ENCODE measurements at places on chromosomes 7 and 10.

DNA sequence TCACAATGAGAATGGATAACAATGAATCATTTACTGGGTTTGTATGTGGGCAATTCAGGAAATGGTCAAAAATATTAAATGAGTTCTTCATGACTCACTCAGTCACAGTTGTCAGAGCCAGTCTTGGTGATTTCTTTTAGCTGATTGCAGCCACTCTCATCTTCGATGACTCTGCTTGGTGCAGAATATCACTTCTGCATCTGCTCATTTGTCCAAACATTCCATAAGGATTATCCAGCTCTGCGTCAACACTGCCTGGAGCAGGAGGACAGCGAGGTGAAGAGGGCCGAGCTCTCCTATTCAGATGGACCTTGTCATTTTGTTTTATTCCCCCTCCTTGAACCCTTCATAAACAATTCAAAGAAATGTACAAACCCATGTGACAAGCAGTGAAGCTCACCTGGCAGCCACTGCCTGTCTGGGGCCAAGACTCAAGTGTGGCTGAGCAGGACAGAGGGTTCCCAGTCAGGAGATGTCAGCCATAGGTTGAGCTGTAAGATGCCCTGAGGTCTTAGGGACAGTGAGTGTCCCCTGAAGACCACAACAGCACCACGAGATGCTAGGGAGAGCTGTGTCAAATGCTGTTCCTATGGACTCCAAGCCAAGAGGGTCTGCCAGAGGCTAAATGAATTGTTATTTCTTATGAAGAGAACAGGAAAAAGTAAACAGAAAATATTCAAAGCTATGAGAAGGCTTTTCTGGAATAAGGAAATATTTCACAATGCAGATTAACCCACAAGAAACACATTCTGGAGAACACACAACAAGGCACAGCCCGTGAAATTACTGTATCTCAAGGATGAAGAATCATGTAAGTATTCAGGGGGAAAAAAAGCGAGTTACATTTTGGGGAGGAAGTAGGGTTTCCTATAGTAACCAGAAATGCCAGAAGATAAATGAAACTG is 33.1 kb upstream of the EGFR start:
- DNase-seq: peak; percentile 65

- DNase-seq: peak; percentile 92
Measured at GRCh38 chr7:101308245-101309085, 13.1 kb downstream of the IFT22 start.

GRCh38 chr7:36583318-36583717 is 141.0 kb downstream of the AOAH start:
- DNase-seq: no peak

GRCh38 chr7:115707258-115708012 is 323.1 kb downstream of the TFEC start:
- peak; percentile 46 for DNase-seq

DNA sequence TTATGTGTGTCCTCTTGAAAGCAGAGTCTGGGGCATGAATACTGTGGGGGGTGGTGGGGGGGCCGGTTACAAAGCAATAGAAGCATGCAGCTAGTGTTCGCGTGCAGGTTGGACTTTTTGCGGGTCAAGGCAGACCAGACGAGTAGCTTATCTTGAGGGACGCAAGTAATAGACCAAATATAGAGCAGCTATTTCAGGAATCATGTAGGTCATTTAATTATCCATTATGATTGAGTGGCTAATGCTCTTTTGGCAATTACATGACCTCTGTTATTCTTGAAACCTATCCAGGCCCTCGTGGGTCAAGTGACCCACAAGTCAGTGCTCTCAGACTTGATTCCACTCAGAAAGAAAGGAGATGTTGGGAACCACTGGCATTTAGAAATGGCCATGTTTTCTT is 93.0 kb downstream of the BTRC start:
- DNase-seq: no peak

DNA sequence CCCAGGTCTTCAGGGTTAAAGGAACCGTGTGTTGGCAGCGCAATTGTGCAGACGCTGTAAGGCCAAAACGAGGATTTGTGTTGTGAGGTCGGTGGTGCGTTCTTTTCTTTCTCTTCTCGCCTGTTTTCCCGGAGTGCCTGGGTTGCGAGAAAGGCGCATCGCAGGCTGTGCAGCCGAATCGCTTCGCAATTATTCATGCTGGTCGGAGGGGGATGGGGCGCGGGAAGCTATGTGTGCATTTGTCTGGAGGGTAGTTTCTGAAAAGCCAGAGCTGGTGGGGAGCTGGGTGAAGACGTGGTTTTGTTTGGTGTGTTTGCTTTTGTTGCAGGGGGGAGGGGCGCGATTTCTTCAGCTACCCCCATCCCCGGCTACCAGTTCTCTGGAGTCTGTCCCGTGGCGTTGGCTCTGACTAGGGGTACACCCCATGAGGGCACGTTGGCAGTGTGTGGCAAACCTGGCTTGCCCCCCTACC is 2.1 kb downstream of the MXI1 start:
- peak; percentile 45 for DNase-seq

DNA sequence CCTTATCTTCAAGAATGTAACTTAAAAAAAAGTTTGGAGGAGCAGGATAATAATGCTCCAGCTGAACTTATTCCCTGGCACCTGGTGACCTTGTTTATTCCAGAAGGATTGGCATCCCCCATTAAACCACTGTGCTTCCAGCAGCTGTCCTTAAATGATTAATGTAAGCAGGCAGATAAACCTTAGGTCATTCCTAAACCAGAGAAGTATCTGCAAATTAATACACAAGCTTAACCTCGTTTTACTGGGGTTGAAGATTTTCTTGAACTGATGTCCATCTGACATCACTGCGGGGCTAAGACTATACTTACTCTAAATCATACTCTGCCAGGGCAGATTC is 116.1 kb upstream of the PALS2 start:
- no peak for DNase-seq

DNA sequence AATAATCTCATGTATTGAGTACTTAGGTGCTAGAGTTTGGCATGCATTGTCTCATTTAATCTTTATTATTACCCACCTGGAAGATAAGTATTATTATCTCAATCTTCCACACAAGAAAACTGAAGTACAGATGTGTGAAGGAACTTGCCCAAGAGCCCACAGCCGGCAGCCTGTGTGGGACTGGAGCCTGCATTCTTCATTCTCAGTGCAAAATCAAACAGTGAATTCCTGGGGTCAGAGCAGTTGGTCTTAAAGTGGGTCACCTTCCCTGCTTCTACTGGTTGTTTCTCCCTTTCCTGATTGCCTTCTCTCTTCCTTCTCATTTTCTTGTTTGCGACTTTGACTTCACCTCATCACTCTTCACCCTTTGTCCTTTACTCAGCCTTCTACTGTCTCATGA is 144.7 kb upstream of the LYZL1 start:
- no peak for DNase-seq

DNA sequence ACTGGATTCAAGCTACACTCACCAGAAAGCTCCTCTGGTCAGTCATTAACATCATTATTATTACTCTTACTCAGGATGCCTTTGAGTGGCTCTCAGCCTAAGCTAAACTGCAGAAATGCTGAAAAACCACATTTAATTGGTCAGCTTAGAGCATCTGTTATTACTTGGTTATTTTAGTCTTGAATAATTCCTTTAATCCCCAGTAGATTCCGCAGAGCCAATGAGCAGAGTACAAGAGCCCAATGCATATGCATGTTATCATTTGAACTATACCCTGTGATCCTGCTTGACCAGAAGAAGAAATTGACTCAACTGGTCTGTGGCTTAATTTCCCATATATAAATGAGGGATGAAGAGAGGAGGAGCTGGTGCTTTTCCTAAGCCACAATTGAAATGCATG is 417.6 kb upstream of the C7orf33 start:
- no peak for DNase-seq

DNA sequence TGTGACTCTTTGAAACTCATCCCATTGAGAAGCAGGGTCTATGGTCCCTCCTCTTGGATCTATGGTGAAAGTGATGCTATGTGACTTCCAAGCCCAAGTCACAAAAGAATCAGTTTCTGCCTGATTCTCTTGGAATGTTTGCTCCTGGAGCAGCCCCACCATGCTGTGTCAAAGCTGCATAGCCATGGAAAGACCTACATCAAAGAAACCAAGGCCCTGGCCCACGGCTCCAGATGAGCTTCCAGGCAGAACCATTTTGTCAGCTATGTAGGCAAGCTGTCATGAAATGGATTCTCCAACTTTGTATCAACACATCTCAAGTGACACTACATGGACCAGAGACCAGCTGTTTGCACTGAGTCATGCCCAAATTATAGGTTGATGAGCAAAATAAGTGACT is 77.0 kb downstream of the AASS start:
- no peak for DNase-seq

DNA sequence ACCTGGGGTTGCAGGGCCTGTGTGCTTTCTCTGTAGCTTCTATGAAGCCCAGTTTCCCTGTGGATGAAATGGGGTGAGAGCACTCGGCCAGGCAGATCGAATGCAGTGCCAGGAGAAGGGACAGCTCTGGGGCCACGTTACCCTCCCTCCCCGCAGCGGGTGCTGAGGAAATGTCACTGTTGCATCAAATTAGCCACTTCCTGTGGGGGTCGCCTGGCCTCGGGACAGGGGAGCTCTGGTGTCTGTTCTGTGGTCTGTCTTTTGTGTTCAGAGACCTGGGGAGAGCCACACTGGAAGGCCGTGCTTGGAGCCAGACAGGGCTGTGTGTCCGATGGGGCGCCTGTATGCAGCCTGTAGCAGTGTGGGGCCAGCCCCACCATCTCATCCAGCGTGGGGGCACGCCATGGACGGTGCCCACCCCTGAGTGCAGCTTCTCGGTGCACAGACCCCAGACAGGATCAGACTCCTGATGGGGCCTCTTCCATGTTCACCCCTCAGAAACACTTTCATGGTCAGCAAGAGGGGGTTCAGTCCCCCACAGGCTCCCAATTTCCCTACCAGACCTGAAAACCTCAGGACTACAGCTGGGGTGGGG is 13.6 kb downstream of the TTYH3 start:
- DNase-seq: no peak

DNA sequence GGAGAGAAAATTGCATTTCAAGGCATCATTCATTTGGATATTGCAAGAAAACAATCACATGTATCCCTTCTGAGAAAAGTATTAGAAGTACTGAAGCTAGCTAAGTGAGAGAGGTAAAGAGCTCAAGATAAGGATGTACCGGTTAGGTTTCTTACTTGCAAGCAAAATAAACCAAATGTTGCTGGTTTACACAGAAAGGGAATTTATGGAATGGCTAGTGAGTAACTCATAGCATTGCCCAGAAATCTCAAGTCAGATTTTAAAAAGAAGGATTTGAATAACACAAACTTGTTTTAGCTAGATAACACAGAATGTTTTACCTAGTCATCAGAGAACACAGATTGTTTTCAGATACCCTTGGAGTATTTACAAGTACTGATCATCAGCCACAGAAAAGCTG is 30.6 kb downstream of the KLHL7 start:
- DNase-seq: no peak

- DNase-seq: no peak
Measured at GRCh38 chr7:79823246-79823951, 311.2 kb upstream of the GNAI1 start.

DNA sequence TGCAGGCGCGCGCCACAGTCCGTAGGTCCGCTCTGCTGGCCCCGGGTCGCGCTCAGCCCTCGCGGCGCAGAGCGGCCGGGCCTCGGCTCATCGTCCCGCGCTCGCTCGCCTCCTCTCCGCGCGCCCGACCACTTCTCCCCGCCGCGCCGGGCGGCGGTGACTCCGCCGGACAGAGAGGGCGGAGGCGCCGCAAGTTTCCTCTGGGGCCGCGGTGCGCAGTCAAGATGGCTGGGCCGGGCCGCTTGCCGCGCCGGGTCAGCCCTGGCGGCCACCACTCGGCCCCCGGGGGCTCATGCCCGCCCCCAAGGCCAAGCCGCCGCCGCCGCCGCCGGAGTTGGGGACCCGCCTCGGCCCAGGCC is 441 bp downstream of the FZD8 start:
- peak; percentile 2 for DNase-seq

DNA sequence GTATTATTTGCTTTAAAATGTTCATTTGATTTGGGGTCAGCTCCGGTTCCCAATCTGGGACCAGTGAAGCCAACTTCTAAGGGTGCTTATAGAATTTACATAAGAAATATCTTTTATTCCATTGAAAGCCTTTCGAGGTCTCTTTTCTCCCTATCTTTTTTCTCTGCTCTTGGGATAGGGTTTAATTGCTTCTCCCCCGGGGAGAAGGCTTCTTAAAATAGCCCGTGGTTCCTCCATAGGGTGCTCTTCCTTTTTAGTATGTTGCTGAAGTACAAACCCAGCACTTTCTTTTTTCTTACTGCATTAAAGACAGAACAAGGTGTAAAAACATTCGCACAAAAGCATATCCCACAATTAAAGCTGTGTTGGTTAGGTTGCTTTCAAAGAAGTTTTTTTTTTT is 107.5 kb downstream of the POU6F2 start:
- DNase-seq: no peak

GRCh38 chr10:86446987-86447386 is 74.6 kb downstream of the WAPL start:
- DNase-seq: no peak

GRCh38 chr10:28679581-28680357 is 2.4 kb downstream of the BAMBI start:
- no peak for DNase-seq

Measured in LoVo (cell line).